Central memory CD8-positive, alpha-beta T cell (primary cell): ENCODE measurements at places on chromosomes 13 and 19.

- no peak for DNase-seq
These were observed 5.9 kb downstream of the ZFR2 start for GRCh38 chr19:3862826-3863500.

GRCh38 chr19:16940626-16941025 is 51.8 kb downstream of the F2RL3 start:
- DNase-seq: no peak

DNA sequence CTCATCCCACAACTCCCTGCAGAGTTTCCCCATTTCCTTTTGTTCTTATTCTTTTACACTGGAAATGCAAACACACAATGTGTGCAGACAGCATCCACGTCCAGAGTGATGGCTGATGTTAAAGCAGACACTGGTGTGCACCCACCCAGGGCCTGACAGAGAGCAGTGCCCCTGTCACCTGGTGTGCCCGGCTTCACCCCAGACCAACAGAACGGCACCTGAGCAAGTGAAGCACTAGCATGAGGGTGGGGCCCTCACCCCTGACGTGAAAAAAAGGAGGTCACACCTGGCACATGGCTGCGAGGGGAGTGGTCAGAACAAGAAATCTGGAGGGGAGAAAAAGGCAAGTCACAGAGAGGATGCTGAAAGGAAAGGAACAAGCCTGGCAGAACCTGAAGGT is 12.3 kb downstream of the ZNF575 start:
- DNase-seq: no peak

- no peak for DNase-seq
These were observed 1.5 kb downstream of the GSX1 start for GRCh38 chr13:27793507-27794367.

DNA sequence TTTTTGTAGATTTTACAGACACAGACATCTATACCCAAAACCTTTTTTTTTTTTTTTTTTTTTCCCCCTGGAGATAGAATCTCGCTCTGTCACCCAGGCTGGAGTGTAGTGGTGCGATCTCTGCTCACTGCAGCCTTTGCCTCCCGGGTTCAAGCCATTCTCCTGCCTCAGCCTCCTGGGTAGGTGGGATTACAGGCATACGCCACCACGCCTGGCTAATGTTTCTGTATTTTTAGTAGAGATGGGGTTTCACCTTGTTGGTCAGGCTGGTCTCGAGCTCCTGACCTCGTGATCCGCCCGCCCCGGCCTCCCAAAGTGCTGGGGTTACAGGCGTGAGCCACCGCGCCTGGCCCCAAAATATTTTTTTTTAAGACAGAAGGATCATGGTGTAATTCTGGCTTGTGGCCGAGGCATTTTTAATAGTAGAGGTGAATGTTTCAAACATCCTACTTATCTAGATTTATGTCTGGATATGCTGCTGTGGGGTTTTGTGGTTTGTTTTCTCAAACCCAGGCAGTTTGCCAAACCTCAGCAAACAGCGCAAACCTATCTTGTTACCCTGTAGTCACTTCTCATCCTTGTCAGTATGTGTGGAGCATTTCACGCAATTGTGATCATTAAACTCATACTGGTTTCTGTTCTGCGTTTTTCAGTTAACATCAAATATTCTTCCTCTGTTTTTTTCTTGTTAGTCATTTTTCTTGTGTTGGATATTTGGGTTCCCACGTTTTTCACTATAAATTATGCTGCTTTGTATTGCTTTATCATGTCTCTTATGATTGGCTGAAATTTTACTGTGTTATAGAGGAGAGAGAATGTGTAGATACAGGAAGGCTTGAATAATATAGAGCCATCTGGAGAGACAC is 36.2 kb upstream of the GARRE1 start:
- DNase-seq: peak; percentile 74

GRCh38 chr13:109394311-109394988 is 391.9 kb downstream of the IRS2 start:
- no peak for DNase-seq

GRCh38 chr13:43758834-43759233 is 27.9 kb downstream of the ENOX1 start:
- no peak for DNase-seq

DNA sequence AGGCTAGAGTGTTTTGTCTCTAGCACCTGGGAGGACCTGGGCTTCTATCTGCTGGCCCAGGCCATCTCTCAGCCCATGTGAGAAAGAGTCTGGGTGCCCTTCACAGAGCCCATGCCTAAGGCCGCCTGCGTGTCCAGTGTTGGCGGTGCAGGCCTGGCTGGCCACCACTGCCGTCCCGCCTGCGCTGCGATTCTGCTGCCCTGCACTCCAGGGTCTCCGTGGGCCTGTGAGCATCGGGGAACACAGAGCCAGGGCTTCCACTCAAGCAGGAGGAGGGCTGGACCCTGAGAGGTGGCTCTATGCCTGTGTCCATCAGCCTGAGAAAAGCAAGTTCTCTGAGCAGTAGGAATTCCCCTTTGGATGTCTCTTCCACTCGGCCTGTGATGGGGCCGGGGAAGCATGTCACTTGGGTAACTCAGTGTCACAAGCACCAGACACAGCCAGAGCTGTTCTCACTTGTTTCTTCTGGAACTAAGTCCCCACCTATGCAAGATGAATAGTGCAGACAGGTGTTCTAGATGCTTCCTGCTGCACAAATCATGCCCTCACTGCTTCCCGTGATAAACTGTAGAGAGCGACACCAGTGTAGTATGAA is 93.9 kb downstream of the RAB20 start:
- no peak for DNase-seq

GRCh38 chr19:49422407-49423070 is 702 bp downstream of the PTH2 start:
- DNase-seq: peak; percentile 41

DNA sequence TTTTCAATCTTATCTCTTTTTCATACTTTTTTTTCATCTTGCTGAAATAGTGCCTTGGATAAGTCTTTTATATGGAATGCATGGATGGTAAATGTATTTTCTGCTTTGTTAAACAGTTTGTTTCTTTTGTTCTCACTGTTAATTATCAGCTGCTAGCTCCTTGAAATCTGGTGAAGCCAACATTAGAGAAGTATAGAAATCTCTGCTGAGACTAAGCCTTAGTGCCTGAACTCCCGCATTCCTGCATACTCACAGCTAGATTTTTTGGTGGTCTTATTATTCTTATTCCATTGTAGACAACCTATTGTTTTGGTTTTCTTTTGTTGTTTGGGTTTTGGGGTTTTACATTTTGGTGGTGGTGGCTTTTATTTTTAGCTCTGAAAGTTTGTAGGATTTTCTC is 48.4 kb downstream of the DNAJC15 start:
- DNase-seq: no peak

- no peak for DNase-seq
These were observed 6.5 kb upstream of the ZNF444 start for GRCh38 chr19:56134654-56134921.

DNA sequence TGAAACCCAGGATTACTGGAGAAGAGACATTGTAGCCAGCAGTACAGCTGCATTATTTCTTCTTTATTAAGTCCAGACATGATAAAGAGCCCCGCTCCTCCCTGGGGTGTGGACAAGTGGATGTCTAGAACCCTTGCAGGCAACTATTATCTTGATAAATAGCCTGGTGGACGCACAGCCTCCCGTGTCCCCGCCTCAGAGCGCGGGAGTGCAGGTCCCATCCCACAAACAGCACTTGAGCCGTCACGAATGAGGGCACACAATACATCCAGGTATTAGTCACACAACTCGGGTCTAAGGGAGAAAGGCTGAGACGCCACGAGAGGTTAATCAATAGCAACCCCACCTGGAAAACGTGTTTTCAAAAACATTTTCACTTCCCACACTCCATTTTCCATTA is 213.2 kb upstream of the SOX1 start:
- DNase-seq: no peak
